ENCODE measurements at places on chromosomes 7 and 10.

DNA sequence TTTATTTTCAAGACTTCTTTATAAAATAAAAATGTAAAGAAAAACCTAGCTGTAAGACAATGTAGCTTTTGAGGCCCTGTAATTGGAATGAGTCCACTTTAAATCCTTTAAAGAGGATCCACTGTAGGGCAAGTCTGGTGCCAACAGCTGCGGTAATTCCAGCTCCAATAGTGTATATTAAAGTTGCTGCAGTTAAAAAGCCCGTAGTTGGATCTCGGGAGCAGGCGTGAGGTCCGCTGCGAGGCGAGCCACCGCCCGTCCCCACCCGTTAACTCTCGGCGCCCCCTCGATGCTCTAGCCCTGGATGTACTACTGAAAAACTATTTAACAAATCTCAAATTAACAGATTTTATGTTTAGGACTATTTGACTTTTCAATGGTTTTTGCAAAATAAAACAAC lies 414.7 kb upstream of the SEMA3C start:
- no peak for DNase-seq

DNA sequence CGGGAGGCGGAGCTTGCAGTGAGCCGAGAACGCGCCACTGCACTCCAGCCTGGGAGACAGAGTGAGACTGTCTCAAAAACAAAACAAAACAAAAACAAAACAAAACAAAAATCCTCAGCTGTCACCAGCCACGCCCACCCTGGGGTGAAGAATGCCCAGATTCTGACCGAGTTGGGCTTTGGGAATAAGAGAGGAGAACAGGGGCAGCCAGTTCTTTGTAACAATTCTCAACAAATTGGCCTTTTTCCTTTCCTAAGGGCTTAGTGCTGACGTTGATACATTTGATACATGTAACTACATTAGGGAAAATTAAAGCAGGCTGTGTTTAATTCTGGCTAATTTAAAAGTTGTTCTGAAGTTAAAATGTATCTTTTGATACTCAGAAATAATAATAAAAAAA lies 121.0 kb downstream of the EPC1 start:
- DNase-seq: no peak

GRCh38 chr7:41315764-41316163 lies 387.1 kb downstream of the INHBA start:
- DNase-seq: no peak

DNA sequence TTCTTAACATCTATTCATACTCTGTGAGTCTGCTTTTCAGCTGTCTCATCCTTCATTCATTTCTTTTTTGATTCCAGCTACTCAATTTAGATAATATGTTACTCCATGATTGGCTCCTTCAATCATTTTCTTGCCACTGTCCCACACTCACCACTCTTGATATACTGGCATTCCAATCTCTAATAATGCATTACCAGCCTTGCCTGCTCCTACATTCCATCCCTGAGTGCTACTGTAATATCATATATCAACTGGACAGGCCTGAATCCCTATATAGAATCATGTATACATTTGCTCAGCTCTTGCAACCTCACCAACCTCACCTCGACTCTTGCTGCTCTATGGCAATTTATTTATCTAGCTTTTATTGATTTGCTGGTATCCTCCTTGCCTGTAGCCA lies 45.0 kb upstream of the SLC13A1 start:
- no peak for DNase-seq

Data from Right ventricle myocardium superior (tissue), 1 donor.